ENCODE measurements at places on chromosomes 3 and 15. TPM values are rescaled to one million over a fixed set of nuclear protein-coding genes. Genes with fewer than 3 reads are reported as not detected.

CD47 gene
- 27.2 TPM for total RNA-seq

MORF4L1 gene
- total RNA-seq: 361 TPM

SNX1 gene
- 62.0 TPM for total RNA-seq

MRAS gene
- 6.8 TPM for total RNA-seq

FBXO22 gene
- total RNA-seq: 70.1 TPM

KBTBD8 gene
- 2.1 TPM for total RNA-seq

FNDC3B gene
- 33.2 TPM for total RNA-seq

SAMMSON gene
- 3.6 TPM for total RNA-seq

MOBP gene
- total RNA-seq: not detected

IQCH gene
- 4.8 TPM for total RNA-seq

C15orf62 gene
- 0.88 TPM for total RNA-seq

NEK4 gene
- 23.7 TPM for total RNA-seq

THAP10 gene
- 2.2 TPM for total RNA-seq

CASR gene
- not detected for total RNA-seq

SNAPC5 gene
- total RNA-seq: 61.2 TPM

PPP1R14D gene
- not detected for total RNA-seq

GPR149 gene
- not detected for total RNA-seq

SLC24A5 gene
- not detected for total RNA-seq

GOLGA6L7 gene
- not detected for total RNA-seq

Measured in A375 (cell line).